Aorta (tissue), 5 donors: ENCODE measurements at places on chromosomes 3 and 15.

DNA sequence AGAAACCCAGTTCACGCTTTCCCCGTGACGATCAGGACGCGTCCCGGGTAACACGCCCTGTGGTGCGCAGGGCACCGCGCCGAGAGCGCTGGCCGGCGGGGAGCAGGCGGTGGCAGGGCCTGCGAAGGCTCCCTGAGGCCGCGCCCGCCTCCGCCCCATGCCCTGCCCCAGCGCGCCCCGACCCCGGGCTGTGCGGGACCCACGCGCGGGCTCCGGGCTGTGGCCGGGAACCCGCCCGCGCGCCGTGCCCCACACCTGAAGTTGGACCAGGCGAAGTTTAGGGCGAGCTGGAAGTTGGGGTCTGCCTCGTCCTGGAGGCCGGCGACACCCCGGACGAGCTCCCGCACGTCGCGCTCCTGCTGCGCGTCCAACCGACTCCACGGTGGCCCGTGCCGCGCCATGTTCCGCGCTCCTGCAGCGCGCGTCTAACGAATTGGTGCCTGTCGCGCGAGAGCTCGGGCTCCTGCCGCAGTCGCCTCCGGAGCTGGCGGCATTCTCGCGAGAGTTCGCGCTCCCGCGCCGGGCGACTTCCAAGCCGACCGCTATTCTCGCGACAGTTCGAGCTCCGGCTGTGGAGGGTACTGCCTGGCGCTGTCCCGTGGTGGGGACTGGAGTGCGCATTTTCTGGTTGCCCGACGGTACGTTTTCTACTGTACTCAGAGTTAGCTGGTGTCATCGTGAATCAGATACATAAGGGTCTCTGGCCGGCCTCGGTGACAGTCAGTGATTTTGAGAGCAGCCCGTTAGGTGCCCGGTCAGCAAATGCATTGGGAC, at the start of gene TUBGCP5:
TSS of gene TUBGCP5 (minus strand) at position 427 of the 774 bp plus-strand sequence. CDS start at position 401, 26 bp downstream.
- DNase-seq: peak; percentile 99

GRCh38 chr3:73966733-73967132, 342.0 kb upstream of the PDZRN3 start:
- no peak for DNase-seq

DNA sequence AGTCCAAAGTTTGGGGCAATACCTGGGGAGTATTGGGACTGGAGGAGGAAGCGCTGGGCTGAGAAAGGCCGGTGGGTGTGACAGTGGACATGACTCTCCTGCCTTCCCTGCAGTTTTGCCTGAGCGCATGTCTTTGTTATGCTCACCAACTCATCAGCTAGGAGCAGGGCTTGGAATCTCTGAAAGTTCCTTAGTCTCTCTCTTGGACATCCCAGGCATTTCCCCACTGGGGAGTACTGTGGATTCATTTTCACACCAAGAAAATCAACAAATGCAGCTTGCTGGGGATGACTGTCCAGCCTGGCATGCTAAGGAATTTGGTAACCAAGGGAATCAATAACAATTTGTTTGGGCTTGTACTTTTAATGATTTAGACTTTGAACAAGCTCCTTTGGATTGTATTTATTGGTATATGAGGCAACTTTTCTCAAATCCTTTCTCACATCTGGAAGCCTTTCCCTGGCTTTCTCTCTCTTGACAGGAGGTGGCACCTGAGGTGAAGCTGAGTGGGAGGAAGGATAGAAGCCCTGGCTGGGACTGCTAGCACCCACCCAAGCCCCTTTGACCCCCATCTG, 48.5 kb upstream of the CHST2 start:
- DNase-seq: no peak

- DNase-seq: peak; percentile 64
Measured at GRCh38 chr3:86990012-86990733, 776 bp downstream of the VGLL3 start.

DNA sequence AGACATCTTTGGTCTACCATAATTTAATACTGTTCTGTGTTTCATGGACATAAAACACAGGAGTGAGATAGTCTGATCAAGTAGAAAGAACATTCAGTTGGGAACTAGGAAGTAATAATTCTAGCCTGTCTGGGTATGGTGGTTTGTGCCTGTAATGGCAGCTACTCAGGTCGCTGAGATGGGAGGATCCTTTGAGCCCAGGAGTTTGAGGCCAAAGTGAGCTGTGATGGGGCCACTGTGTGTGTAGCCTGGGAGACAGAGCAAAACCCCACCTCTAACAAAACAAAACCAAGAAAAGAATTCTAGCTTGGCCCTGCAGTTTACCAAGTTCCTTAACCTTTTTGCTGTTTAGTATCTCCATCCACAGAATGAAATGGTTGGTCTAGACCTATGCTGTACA, 36.8 kb downstream of the KAT2B start:
- no peak for DNase-seq

- no peak for DNase-seq
Measured at GRCh38 chr3:192005989-192006388, 545.0 kb downstream of the PYDC2 start.

DNA sequence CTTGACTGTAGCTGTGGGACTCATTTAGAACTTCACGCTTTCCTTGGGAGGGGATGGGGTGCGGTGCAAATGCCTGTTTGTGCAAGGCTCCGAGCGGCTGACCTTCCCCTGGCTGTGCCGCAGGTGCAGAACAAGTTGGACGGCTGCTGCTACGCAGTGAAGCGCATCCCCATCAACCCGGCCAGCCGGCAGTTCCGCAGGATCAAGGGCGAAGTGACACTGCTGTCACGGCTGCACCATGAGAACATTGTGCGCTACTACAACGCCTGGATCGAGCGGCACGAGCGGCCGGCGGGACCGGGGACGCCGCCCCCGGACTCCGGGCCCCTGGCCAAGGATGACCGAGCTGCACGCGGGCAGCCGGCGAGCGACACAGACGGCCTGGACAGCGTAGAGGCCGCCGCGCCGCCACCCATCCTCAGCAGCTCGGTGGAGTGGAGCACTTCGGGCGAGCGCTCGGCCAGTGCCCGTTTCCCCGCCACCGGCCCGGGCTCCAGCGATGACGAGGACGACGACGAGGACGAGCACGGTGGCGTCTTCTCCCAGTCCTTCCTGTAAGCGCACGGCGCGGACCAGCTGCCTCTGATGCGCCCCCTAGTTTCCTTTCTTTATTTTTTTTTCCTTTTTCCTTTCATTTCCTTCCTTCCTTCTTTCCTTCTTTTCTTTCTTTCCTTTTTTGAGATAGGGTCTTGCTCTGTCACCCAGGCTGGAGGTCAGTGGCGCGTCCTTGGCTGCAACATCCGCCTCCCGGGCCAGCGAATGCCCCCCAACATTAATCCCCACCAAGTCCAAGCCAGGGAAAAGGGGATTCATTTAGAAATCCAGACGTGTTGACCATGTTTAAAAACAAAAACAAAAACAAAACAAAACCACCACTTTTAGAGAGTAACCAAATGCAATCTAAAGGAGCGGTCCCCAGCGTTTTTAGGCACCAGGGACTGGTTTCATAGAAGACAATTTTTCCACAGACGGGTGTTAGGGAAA, 42.7 kb downstream of the EIF2AK4 start:
- peak; percentile 89 for DNase-seq

DNA sequence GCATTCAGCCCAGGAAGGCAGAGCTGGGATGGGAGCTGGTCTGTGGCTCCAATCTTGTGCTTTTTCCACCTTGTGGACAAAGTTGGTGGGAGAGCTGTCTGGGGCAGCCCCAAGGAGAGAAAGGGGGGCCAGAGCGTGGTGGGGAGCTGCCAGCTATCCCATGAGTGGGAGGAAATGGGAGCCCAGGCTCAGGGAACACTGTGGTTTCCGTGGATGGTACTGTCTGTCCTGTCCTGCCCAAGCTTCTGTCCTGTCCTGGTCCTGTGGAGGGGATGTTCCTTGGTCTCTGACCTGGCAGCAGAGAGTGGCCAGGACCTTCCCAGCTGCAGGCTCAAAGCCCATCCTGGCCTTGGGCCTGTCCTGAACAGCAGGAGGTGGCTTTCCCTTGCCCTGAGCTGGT, 72.6 kb upstream of the SEC13 start:
- no peak for DNase-seq

- no peak for DNase-seq
Measured at GRCh38 chr15:98983334-98983733, 24.3 kb downstream of the PGPEP1L start.

DNA sequence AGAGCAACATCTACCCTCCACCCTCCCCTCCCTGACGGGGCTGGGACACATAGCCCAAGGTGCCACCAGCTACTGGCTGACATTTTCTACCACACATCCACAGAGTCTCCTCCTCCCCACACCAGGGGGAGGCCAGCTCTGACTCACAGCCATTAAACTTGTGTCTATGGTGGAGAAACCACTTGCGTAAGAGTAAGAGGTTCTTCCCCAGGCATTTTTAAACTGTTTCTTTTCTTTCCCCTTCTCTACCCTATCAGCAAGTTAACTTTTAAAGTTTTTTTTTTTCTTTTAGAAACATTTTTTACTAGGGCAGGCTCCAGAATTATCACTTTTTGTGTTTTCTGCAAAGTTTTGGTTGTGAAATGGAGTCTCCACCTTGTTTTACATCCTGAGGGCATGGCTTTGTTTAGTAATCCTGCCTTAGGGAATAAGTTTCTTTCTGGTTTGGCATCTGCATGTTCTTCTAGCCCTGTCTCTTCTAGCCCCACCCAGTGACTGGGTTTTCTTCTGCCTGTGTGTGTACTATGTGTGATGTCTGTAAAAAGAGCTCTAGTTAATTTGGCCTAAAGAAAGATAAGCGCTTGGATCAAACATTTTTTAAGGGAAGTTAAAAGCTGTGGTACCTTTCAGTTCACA, 148.8 kb upstream of the GADL1 start:
- DNase-seq: peak; percentile 48

DNA sequence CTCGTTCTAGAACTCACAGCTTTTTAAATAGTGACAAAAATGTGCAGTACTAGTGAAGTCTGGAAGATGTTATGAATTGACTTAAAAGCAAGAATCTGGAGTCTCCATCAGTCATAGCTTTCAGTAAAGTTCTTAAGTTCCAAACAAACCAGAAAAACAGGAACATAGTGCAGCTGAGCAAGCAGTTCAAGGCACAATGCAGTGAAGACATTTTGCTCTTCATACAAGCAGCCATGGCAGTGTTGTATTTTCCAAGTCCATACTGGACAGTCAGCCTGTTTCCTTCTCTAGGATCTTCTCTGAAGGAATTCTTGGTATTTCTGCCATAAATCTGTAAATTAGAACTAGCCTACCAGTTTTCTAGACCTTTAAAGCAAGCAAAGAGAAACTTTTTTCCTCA, 90.5 kb downstream of the LRRC28 start:
- no peak for DNase-seq

GRCh38 chr3:37224879-37225278, 50.5 kb upstream of the LRRFIP2 start:
- DNase-seq: no peak

GRCh38 chr3:145209561-145209960, 951.4 kb downstream of the PLOD2 start:
- DNase-seq: no peak

DNA sequence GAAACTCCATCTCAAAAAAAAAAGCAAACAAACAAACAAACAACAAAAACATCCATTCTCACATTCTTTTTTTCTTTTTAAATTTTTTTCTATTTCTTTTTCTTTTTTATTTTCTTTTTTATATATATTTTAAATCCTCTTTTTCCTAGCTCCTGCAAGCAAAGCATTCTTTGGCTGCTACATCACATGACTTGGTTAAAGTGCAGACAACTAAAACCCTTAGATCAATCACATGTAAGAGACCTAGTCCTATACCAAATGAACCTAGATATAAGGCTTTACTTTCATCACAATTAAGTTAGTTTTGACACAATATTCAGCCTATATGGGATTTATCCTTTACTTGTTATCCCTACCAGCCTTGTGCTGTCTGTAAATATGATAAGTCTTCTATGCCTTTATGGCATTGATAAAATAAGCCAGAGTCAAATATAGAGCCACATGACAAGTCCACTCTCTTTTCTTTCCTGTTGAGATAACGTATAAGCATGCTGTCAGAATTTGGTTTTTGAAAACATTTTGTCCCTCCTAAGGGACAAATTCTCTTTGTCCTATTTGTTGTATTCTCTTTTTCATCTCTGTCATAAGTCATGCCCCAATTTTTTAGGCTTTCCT, 11.3 kb downstream of the UBR1 start:
- no peak for DNase-seq

GRCh38 chr3:35426366-35426958, 212.9 kb upstream of the ARPP21 start:
- DNase-seq: no peak

DNA sequence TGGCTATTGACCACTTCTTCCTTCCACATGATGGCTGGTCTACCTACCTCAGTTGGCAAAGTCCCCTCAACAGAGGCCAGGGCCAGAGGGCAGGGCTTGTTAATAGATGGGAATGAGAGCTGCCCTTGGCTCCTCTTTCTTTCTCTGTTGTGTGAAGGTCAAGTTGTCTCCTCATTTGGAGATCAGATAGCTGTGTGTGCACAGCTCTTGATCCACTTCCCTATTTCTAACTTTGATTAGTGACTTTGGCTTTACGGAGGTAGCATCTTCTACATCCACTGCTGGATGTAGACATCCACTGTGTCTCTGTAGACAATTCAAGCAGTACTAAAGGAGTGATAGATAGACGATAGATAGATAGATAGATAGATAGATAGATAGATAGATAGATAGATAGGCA, 270.8 kb upstream of the LRRFIP2 start:
- no peak for DNase-seq

DNA sequence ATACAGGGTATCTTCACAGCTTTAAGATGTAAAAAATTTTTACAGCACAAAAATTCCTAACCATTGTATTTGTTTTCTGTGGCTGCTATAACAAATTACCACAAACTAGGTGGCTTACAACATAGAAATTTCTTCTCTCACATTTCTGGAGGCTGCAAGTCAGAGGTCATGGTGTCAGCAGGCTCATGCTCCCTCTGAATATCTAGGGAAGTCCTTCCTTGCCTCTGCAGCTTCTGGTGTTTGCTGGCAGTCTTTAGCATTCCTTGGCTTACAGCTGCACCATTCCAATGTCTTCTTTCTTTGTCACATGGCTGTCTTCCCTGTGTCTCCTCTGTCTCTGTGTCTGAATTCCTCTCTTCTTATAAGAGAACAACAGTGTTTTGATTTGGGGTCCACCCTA, 310.2 kb upstream of the SUCLG2 start:
- DNase-seq: no peak

DNA sequence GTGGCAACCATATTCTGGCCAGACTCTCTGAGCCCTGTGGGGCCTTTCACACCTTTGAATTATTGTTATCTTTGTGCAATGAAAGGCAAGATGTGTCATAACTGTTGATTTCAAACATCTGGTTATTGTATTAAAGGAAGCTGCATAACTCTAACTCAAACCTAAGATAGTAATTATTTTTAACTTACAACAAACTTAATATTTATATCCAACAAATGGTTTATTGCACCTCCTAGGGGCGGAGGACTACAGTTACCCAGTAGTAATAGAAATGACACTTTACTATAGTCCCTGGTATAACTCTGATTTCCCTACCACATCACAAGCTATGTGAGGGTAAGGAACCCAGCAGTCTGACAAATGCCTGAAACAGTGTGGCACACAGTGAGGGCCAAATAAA, 363.9 kb upstream of the SUCLG2 start:
- no peak for DNase-seq

DNA sequence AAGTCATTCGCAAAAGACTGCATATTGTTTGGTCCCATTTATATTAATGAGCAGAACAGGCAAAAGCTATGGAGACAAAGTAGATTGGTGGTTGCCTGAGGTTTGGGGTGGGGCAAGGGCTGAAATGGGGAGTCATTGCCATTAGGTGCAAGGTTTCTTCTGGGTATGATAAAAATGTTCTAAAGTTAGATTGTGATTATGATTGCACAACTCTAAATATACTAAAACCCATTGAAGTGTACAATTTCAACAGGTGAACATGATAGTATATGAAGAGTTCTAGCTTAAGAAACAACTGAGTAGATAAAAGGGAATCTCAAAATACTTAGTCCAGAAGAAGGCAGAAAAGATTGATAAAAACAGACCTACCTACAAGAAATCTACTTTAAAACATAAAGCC, 56.7 kb downstream of the PAK2 start:
- no peak for DNase-seq

- no peak for DNase-seq
Measured at GRCh38 chr15:73345658-73346057, 23.1 kb downstream of the HCN4 start.
